ENCODE measurements at places on chromosomes 7 and 10.

DNA sequence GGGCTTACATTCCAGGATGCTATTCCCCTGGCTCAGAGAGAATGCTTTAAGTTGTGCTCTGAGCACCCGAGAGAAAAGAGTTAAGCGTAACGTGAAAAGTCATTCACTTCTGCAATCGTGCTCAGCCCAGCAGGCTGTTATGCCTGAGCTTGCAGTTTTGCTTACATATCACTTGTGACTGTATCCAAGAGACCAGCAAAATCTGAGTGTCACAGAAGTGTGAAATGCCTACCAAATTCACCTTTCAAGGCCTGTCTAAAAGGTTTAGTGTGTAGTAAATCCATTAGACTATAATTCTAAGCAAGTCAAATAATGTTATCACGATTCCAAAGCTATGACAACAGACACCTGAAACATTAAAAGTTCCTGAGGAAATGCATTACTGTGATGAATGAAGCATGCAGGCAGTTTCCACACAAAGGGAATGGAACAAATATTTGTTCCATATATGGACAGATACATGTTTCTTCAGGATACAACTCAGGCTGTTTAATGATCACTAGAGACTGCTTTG, 20.1 kb downstream of the ITGB1 start:
- DNase-seq = no peak

- DNase-seq = peak; percentile 29
These were observed 27.1 kb downstream of the OGDH start for GRCh38 chr7:44633254-44634186.

DNA sequence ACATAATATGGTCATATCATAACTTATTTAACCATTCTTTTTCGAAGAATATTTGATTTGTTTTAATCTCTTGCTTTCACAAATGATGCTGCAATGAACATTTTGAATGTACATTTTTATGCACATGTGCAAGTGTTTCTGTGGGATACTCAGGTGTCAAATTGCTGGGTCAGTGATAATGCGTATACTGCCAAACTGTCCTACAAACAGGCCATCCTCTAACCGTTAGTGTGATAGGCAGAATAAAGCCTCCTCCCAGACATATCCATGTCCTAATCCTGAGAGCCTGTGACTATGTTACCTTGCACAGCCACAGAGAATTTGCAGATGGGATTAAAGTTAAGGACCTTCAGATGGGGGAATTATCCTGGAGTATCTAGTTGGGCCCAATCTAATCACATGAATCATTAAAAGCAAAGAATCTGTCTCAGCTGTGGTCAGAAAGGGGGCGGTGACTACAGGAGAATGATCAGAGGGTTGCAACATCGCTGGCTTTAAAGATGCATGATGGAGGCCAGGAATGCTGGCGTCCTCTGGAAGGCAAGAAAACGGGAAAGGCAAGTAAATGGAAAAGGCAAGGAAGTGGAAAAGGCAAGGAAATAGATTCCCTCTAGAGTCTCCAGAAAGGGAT, 46.7 kb downstream of the FZD1 start:
- no peak for DNase-seq

DNA sequence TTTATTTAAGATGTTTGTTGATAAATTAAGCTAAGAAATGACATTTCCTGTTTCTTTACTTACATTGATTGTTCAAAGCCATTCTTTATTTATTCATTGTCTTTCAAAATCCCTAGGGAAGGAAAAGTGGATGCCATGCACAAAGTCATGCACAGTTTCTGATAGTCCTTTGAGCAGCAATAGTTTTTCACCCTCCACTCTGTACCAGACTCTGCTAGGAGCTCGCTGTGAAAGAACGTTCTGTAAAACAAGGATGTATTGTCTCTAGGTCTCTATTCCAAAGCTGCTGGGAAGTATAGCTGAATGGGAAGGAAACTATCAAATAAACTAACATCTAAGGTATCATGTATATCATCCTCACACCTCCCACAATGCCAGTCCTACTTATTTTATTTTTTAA, 7.8 kb upstream of the NOC3L start:
- DNase-seq = no peak

All from CD4-positive, alpha-beta T cell (primary cell).